ENCODE measurements at places on chromosomes 12 and 14.

DNA sequence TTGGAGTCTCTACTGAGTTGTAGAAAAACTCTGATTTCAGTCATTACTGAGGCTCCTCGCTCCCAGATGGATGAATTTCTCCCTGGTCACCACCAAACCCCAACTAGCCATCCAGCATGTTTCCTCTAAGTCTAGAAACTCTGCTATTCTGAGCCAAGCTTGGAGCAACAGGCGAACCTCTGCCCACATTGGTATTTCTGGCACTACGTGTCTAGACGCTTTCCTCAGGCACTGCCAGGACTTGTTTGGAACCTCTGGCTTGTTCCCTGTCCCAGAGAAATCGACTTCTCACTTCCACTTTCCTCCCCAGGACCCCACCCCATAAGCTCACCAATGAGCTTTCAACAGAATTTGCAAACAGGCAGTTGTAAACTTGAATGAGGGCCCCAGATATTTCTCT lies 27.6 kb downstream of the WSCD2 start:
- DNase-seq = no peak

DNA sequence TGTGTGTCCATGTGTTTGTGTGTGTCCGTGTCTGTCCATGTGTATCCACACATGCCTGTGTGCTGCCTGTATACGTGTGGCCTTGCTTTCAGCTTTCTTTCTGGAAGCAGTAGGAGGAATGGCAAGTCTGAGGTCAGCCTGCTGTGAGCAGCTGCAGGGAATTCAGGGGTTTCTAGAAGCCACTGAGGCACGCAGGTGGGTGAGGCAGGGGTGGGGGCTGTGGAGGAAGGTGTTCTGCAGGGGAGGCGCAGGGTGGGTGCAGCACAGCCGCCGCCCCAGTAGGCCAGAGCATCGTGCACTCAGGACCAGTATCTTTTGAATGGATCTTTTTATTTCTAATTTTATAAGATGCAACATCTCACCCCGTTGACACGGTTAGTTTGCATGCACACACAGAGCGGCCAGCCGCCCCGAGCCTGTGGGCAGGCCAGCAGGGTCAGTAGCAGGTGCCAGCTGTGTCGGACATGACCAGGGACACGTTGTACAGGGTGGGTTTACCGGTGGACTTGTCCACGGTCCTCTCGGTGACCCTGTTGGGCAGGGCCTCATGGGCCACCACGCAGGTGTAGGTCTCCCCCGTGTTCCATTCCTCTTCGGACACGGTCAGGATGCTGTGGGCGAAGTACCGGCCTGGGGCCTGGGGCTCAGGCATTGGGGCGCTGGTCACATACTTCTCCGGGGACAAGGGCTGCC lies 327.7 kb downstream of the TMEM121 start:
- DNase-seq = no peak

GRCh38 chr12:57243521-57244311 lies 7.3 kb downstream of the STAC3 start:
- DNase-seq = peak; percentile 89

GRCh38 chr14:24240110-24240918 lies 2.1 kb downstream of the TINF2 start:
- DNase-seq = no peak

GRCh38 chr14:76772300-76773187 lies 11.3 kb downstream of the VASH1 start:
- no peak for DNase-seq

DNA sequence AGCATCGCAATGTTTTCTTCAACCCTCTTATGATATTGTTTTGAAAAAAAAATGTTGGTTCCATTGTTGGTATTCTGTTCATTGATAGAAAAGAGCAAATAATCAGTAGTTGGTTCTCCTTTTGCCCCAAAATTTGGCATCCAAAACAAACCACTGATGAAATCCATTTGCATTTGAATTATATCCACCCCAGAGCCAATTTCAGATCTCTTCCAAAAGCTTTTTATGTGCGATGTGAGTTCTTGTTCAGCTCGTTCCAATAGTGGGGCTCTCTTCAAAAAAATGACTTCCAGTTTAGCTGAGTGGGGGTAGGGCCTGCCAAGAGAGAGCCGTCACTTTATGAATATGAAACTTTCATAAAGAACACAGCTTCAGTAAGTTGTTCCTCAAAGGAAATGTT lies 130.7 kb downstream of the DIO2 start:
- DNase-seq = no peak

DNA sequence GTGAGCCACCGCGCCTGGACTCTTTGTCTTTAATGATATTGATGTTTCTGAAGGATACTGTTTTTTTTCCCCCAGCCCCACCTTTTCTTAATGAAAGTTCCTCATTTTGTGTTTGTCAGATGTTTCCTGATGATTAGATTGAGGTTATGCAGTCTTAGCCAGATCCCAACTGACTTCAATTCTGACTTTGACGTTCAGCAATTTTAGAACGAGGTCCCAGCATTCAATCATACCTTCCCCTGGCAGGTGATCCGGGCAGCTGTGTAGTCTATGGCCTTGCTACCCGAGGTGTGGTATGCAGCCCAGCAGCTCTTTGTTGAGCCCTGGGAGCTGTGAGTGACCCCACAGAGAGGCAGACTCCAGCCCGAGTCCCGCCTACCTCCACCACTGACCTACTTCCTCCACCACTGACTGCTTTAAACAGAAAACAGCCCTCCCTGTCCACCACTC lies 82.7 kb downstream of the LGMN start:
- DNase-seq = no peak

DNA sequence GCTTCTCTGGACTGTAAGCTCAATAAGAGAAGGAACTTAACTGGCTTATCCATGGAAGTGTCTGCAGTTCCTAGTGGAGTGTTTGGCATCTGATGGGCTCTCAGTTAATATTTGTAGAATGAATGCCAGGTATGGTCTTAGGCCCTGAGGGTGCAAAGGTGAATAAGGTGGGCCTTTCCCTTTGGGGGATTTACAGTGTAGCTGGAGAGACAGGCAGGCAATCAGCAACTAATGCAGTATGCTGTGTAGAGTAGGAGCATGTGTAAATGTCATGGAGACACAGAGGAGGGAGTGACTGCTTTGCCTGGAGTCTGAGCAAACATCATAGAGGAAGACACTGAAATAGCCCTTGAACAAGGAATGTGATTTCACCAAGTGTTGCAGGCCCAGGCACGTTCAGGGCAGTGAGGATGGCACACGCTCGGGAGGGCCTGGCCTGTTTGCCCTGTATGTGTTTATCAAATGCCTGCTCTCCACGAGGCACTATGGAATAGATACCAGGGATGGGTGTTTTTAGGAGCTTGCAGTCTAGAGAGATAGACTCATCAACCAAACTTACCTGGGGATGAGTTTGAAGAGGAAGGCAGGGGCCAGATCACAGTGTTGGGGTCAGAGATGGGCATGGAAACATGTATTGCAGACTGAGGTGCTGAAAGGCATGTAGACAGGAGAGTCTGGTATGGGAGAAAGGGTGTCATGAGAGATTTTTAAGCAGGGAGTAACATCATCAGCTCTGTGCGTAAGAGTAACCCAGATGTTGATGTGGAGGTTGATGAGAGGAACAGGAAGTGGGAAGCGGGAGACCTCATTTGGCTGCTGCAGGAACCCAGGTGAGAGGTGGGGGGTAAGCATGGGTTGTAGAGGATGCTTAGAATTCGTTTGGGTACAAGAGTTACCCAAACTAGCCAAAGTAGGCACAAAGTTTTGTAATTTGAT lies 54.1 kb downstream of the PLXNC1 start:
- DNase-seq = no peak

DNA sequence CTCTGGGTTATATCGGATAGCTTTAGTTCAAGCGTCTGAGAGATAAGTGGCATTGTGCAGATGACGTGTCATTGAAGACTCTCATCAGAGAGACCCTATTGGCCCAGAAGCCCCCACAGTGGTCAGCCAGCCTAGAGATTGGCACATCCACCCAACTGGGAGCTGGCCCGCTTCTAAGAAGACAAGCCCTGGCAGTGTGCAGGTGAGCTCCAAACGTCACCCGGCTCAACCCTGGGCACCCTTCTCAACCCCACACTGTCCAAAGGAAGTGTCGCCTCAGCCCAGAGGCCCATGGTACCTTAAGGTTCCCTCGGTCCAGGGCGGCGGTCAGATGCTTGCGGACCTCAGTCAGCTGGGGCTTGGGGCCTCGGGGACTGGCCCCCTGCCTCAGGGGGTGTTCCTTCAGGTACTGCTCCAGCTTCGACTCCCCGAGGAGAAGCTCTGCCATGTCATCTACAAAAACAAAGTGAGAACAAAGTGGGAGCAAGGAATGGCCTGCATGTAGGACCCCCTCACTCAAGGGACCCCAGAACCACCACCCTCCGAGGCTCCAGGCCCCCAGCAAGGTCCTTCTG lies 30.3 kb downstream of the TTC7B start:
- DNase-seq = no peak

- DNase-seq = no peak
Measured at GRCh38 chr12:67655829-67656228, 7.3 kb downstream of the DYRK2 start.

DNA sequence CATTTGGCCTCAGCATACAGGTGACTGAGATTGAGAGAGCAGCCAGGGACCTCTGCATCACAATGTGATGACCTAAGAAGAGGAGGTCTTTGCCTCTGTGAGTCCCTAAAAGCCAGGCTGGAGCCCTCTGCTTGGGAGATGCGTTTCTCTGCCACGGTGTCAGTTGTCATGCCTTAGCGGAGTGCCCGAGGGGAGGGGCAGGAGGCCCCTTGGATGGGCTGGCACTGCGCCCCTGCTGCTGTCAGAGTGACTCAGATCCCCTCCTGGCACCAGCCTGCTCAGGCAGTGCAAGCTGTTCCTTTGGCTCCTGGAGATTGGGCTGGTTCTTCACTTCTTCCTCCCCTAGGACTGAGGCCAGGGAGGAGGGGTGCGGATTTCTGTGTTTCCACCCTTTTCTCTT lies 64.9 kb upstream of the KCNA5 start:
- DNase-seq = no peak

- no peak for DNase-seq
Measured at GRCh38 chr12:61765926-61766325, 494.3 kb upstream of the USP15 start.

DNA sequence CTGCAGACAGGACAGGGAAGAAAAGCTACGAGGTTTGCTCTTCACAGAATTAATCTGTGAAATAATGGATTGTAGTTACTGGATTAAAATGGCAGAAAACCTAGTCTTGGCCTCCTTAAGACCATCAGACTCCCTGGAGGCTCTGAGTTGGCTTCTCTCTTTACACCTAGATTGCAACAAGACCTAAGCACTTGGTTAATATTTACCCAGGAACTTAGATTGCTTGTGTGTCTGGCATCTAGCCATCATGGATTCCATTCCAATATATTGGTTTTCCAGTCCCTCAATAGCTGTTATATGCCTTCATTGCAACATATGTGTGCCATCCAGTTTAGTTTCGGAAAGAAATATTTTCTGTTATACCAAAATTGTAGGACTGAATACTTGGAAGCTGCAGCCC lies 1.9 kb upstream of the GTF2A1 start:
- DNase-seq = no peak

DNA sequence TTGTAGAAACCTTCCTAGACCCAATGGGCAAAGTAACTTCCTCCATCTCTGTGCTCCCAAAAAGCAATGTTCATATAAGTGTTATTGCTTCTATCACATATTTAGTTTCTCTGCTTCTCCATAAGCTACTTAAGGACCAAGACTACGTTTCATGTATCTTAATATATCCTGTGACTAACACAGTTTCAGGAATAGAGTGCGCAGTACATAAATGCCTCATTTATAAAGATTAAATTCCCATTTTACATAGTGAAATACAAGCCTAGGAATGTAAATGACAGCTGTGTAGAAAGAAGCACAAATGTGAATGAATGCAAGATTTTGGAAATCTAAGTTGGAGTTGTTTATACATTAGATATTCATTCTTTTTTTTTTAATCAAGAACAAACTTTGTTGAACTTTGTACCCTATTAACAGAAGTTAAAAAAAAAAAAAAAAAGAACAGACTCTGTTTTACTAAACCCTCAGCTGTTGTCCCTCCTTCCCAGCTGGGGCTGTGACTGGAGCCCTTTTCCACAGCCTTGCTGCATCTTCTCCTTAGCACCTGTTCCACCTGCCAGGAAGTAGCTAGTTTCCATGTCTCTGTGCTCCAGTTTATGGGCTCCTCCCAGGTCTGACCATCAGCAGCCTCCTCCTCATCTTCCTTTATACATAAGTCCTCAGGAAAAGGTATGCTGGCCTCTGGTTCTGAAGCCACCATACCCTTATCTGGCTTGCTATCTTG lies 7.0 kb upstream of the METTL17 start:
- DNase-seq = no peak

DNA sequence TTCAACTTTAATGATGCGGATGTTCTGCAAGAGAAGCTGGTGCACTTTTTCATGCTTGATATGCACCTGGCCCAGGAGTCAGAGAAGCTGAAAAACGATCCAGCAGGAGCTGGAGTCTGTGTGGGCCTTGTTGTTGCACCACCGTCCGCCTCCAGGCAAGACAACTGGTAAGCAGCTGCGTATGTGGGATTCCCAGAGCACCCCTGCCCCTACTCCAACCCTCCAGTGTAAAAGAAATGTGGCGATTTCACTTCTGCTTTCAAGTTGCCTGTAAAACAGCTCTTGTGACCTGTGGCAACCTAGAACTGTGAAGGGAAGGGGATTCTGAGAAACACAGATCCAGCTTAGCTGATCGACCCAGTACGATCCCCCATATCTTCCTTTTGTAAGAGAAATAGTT lies 154.1 kb upstream of the PELI2 start:
- DNase-seq = no peak

- no peak for DNase-seq
Measured at GRCh38 chr12:88844426-88844825, 264.2 kb upstream of the KITLG start.

DNA sequence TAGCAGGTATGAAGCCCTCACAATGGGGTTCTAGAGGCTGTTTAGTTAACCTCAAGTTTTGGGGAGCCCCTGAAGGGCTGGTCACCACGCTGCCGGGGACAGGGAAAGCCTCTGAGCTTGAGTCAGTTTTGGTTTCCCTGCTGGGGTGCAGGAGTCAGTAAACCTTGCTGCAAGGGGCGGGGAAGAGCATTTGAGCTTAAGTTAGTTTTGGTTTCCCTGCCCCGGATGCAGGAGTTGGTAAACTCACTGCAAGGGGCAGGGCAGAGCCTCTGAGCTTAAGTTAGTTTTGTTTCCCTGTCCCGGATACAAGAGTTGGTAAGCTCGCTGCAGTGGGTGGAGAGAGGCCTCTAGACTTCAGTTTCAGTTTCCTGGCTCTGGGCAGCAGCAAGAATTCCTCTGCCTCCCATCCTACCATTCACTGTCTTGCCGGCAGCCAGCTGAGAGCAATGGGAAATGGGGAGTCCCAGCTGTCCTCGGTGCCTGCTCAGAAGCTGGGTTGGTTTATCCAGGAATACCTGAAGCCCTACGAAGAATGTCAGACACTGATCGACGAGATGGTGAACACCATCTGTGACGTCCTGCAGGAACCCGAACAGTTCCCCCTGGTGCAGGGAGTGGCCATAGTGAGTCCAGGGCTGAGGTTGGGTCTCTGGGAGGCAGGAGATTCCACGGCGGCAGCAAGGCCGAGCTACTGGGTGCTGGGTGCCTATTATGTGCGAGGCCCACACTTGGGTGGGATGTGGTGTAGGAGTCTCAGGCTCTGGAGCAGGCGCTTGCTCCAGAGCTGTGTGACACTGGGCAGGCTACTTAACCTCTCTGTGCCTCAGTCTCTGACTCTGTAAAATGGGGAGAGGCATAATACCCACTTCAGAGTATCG lies at the start of gene OAS2:
OAS2 (plus strand) TSS at position 357 of the 878 bp plus-strand sequence; CDS start at position 447, 90 bp downstream.
- peak; percentile 72 for DNase-seq

All from activated CD4-positive, alpha-beta T cell treated with anti-CD3 and anti-CD28 coated beads, Interleukin-2, amount 50 U/mL, for 48 hours (primary cell).